ENCODE measurements at places on chromosomes 2 and 18.

GRCh38 chr18:48801728-48802542, 148.8 kb downstream of the SMAD7 start:
- DNase-seq: no peak

DNA sequence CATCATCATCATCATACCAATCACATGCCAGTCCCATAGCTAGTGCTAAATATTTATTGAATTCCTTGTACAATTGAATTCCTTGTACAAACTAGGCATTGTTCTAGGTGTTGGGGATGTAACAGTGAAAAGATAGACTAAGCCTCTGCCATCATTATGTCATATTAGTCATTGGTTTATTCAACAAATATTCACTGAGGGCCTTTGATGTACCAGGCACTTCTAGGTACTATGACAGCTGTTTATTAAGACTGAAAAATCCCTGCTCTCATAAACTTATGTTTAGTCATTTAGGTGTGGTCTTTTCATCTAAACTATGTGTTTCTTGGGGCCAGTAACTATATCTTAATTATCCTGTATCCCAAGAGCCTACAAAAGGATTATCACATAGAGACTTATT, 412.3 kb upstream of the ETAA1 start:
- DNase-seq: no peak

GRCh38 chr2:9610781-9611548, 19.8 kb downstream of the YWHAQ start:
- no peak for DNase-seq

- no peak for DNase-seq
Measured at GRCh38 chr18:49878567-49879270, 65.4 kb upstream of the ACAA2 start.

GRCh38 chr18:9516437-9517064, 41.2 kb downstream of the RALBP1 start:
- no peak for DNase-seq

DNA sequence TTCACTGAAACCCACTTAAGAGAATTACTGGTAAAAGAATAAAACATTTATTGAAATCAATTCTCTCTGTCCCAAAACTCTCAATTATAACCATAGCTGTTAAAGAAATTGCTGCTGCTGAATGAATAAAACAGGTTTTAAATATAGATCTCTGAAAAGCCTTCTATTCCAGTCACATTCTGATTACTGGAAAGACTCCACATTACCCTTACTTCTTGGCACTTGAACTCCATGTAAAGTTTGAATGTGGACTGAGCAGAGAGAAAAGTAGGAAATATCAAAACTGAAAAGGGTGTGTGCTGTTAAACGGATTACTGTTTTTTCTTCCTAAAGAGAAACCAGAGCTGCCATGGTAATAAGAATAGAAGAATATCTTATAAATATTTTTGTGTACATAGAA, 655.3 kb upstream of the SETBP1 start:
- no peak for DNase-seq

DNA sequence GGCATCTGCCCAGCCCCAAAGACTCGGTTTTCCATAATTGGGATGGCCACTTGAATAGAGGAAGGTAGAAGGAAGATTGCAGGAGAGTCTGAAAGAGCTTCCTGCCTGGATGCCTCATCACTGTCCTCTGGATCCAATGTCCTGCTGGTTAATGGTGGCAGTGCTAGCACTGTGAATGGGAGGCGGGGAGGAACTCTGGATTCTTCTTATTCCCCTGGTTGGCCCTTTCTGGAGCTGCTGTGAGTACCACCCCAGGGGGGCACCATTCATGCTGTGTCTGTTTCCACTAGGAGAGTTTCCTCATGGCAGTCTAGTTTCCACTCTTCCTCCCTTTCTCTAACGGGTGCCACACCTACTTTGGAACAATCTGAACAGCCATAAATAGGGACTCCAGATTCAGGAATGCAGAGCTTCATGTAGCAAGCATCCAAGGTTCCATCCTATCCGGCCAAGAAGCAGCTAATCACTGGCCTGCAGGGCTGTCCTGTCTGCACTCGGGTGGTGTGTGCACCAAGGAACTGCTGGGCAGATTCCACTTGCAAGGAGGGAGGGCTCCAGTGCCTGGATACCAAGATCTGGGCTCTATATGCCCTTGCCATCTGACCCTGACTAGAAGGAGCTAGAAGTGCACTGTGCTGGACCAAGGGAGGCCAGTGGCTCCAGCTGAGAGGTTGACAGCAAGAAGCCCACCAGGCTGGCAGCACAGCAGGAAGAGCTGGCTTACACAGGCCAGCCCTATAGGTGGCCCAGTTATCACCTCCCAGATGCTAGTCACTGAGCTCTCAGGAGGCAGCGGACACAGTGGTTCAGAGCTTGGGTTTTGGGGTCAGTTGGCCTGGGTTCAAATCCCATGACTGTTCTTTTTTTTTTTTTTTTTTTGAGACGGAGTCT, 4.6 kb upstream of the ATOH8 start:
- DNase-seq: no peak

GRCh38 chr2:108377401-108377800, 353 bp upstream of the SULT1C4 start:
- peak; percentile 10 for DNase-seq

GRCh38 chr2:176291335-176291734, 22.1 kb downstream of the MTX2 start:
- DNase-seq: no peak

GRCh38 chr2:241268306-241268705, 47.2 kb downstream of the HDLBP start:
- DNase-seq: no peak

- no peak for DNase-seq
Measured at GRCh38 chr2:8525582-8526402, 156.1 kb upstream of the ID2 start.

- no peak for DNase-seq
Measured at GRCh38 chr2:195633974-195634373, 23.1 kb upstream of the SLC39A10 start.

DNA sequence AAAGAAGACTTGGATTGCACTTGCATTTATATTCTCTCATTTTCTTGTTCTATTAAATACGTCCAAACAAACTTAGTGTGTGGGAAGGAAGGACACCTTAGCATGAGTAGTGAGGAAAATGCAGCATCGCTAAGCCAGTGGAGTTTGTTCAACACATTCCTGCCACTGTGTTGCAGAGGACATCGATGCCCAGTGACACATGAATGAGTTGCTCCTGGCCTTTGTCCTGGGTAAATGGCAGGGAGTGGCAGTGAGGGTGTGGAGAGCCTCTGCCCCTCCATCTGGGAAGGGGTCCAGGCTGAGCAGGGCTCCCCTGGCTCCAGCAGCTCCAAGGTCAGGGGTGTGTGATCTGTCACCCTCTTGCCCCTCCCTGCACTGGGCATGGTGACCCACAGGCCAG, 75.9 kb downstream of the CABLES1 start:
- DNase-seq: no peak

DNA sequence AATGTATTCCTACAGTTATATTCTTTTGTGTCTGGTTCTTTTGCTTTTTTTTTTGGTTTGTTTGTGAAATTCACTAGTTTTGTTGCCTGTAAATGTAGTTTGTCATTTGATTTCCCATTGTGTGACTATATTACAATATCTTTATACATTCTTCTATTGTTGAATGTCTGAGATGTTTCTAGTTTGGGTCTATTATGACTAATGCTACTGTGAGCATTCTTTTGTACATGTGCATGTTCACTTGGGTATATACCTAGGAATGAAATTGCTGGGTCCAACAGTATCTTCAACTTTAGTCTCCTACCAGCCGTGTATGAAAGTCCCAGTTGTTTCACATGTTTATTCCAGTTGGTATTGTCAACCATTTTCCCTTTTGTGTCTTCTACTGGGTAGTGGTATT, 112.7 kb upstream of the RBMS1 start:
- DNase-seq: no peak

DNA sequence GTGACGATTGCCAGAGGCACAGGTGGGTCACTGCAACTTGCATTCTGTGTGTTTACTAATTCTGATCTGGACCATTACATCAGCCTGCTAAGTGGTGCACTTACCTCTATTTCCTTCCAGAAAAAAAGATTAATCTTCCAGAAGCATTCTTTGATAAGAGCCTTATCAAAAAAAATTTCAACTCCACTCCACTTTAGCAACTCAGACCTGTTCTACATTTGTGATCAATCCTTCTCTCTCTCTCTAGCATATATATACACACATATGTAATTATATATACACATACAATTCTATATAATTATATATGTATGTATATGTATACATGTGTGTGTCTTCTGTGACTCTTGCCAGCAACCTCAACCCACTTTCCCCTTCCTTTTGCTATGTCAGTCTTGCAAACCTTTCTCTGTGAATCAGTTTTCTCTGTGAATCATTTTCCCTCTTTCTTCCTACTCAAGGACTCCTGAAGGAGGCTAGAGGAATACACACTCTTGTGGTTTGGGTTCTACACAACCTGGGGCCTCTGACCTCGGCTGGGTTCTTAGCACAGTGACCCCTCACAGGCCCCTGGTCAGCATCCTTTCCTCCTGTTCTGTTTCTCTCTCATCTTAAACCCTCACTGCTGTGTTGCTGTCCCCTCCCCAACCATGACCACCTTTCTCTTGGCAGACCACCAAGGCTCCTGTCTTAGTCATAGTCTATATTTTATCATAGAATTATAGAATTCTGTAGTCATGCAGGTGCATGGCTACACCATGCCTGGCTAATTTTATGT, 130.4 kb upstream of the PELI1 start:
- DNase-seq: no peak

GRCh38 chr2:175151791-175152190, 16.2 kb downstream of the ATF2 start:
- no peak for DNase-seq

- DNase-seq: no peak
Measured at GRCh38 chr2:198452327-198452726, 647.9 kb downstream of the PLCL1 start.

GRCh38 chr18:12334863-12335262, 26.8 kb downstream of the TUBB6 start:
- no peak for DNase-seq

GRCh38 chr2:59787095-59787494, 766.4 kb downstream of the BCL11A start:
- no peak for DNase-seq

- no peak for DNase-seq
Measured at GRCh38 chr2:120429586-120430500, 83.9 kb downstream of the INHBB start.

- no peak for DNase-seq
Measured at GRCh38 chr2:162888652-162889051, 50.1 kb upstream of the KCNH7 start.

Data from BJ (cell line).